ENCODE measurements at places on chromosomes 12 and 14.
A peak's percentile ranks its signal among the peaks of the same experiment; 100 is the strongest.

- H3K4me3 ChIP-seq, result no peak overlapping the region
- 0 out of 2 replicates have a peak overlapping the region, but pooled peaks have one; percentile 27 for H3K27ac ChIP-seq
- H3K36me3 ChIP-seq, result peaks cover 19% of the 10 kb centered on the region
- H3K4me1 ChIP-seq, result no peaks in the 10 kb centered on the region
- H3K27me3 ChIP-seq, result no peaks in the 10 kb centered on the region
- no peak for DNase-seq
Measured at GRCh38 chr12:124790650-124791400, 72.8 kb downstream of the SCARB1 start.

- peaks cover 63% of the 10 kb centered on the region for H3K27me3 ChIP-seq
- peaks cover 23% of the 10 kb centered on the region for H3K4me1 ChIP-seq
- H3K27ac ChIP-seq, result no peak overlapping the region
- peak; percentile 58 for DNase-seq
- H3K4me3 ChIP-seq, result peak overlapping the region; percentile 91
Measured at GRCh38 chr12:123973552-123974341, 732 bp downstream of the ZNF664 start.

- H3K27me3 ChIP-seq, result peaks cover 12% of the 10 kb centered on the region
- H3K36me3 ChIP-seq, result no peaks in the 10 kb centered on the region
Measured at GRCh38 chr12:47822401-47822800, 2.7 kb upstream of the HDAC7 start.

- peaks cover 59% of the 10 kb centered on the region for H3K27me3 ChIP-seq
- peak within 1 kb of the TSS; percentile 73 for H3K4me3 ChIP-seq
- peaks cover 15% of the 10 kb centered on the region for H3K4me1 ChIP-seq
- no peak within 1 kb of the TSS for H3K27ac ChIP-seq
- H3K36me3 ChIP-seq, result no peaks in the 10 kb centered on the region
Measured at GRCh38 chr12:68932961-68933893, at the start of gene CPM. Gene CPM, minus strand, starts transcription at chr12:68933171. Its CDS starts 334 bp downstream, at chr12:68932837.

DNA sequence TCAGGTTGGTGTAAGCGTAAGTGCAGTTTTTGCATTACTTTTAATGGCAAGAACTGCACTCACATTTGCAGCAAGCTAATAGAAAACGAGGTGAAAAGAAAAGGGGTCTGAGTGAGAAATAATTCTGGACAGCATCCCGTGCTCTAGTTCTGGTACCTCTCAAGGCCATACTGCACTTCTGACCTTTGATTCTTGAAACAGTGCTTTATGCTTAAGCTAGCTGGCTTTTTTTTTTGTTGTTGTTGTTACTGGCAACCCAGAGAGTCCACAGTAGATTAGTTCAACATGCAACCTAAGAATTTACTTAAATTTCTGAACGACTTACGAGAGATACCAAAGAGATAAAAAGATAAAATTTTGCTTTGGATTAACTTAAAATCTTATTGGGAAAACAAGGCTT, 75.2 kb upstream of the PRKD1 start:
- DNase-seq, result no peak
- peaks cover 23% of the 10 kb centered on the region for H3K4me1 ChIP-seq
- H3K27me3 ChIP-seq, result no peaks in the 10 kb centered on the region
- H3K4me3 ChIP-seq, result no peak overlapping the region
- no peaks in the 10 kb centered on the region for H3K36me3 ChIP-seq

GRCh38 chr14:69798339-69798735, 1.3 kb upstream of the SLC10A1 start:
- no peak overlapping the region for H3K27ac ChIP-seq
- H3K4me1 ChIP-seq, result peaks cover 29% of the 10 kb centered on the region
- H3K27me3 ChIP-seq, result no peaks in the 10 kb centered on the region
- H3K36me3 ChIP-seq, result peaks cover 4% of the 10 kb centered on the region

GRCh38 chr12:11676052-11676451, 26.6 kb downstream of the ETV6 start:
- no peak for DNase-seq
- peaks cover 38% of the 10 kb centered on the region for H3K4me1 ChIP-seq
- H3K27ac ChIP-seq, result peak overlapping the region; percentile 1
- H3K4me3 ChIP-seq, result no peak overlapping the region
- no peaks in the 10 kb centered on the region for H3K27me3 ChIP-seq

DNA sequence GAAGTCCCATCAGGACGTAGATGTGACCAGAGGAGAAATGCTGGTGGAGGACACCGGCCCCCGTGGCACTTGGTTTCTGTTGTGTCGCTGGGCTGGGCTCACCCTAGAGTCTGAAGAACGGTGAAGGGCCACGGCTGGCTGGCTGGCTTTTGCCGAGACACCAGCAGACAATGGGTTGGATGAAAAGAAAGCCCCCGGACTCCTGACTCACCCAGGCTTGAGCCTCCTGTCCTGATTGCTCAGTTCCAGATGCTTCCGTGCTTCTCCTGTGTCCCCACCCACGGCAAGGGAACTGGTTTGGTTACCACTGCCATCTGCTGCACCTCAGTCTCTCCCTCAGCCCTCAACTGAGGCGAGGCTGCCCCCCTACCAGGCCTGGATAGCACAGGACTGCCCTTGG, 10.4 kb upstream of the ENDOU start:
- no peak for DNase-seq
- peaks cover 7% of the 10 kb centered on the region for H3K27me3 ChIP-seq
- no peak overlapping the region for H3K4me3 ChIP-seq
- no peaks in the 10 kb centered on the region for H3K36me3 ChIP-seq

DNA sequence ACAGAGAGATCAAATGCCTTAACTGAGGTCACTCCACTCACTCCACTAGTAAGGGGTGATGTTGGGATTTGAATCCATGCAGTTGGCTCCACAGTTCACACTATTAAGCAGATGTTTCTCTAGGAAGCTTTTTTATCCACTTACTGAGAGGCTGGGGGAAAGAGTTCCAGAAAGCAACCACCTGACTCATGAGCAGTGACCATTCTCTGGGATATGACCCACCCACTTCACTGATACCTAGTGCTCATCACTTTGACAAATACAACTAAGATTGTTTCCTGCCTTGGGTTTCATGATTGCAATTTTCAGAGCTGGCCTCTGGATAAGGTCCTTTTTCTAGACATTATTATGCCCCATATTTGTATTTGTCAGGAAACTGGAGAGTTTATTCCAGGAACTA, 152.1 kb upstream of the PLEKHG7 start:
- peaks cover 12% of the 10 kb centered on the region for H3K4me1 ChIP-seq
- H3K27ac ChIP-seq, result no peak overlapping the region
- H3K4me3 ChIP-seq, result no peak overlapping the region
- H3K27me3 ChIP-seq, result no peaks in the 10 kb centered on the region
- H3K36me3 ChIP-seq, result no peaks in the 10 kb centered on the region

- no peaks in the 10 kb centered on the region for H3K36me3 ChIP-seq
- H3K4me1 ChIP-seq, result no peaks in the 10 kb centered on the region
- no peak for DNase-seq
- no peak overlapping the region for H3K27ac ChIP-seq
- peaks cover 11% of the 10 kb centered on the region for H3K27me3 ChIP-seq
Measured at GRCh38 chr14:101465795-101466448, 95.4 kb upstream of the DIO3 start.

DNA sequence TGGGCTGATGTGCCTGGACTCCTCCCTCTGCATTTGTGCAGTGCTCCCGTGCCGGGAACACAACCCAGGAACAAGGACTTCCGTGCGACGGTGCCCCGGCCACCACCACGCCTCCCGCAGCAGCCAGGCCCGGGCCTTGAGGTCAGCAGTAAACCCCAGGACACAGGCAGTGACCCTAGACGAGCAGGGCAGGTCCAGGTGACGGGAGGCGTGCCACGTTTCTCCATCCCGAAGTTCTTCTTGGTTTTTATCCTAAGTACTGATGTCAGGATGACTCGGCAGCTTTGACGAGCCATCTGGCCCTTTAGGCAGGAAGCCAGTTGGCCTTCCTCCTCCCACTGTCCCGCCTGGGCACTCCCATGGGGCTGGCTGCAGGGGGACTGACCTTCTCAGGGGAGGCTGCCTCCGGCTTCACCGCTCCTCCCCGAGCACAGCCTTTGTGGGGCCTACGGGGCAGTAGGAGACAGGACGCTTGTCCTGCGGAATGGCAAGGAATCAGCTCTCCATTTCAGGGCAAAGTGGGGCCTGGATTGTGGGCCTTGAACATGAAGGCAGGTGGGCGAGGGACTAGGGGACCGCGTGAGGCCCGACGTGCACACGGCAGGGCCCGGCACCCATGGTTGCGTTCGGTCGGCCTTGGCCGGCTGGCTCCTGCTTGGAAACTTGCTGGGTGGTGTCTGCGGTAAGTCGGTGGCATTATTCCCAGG, 94.1 kb downstream of the FBXL14 start:
- DNase-seq, result no peak
- no peak overlapping the region for H3K27ac ChIP-seq
- peaks cover 3% of the 10 kb centered on the region for H3K36me3 ChIP-seq
- no peak overlapping the region for H3K4me3 ChIP-seq

- H3K27me3 ChIP-seq, result no peaks in the 10 kb centered on the region
- no peaks in the 10 kb centered on the region for H3K36me3 ChIP-seq
- H3K4me3 ChIP-seq, result no peak overlapping the region
- DNase-seq, result no peak
Measured at GRCh38 chr14:55094292-55095157, 34.5 kb upstream of the LGALS3 start.

GRCh38 chr14:105299654-105300541, 903 bp downstream of the BRF1 start:
- H3K4me3 ChIP-seq, result peak overlapping the region; percentile 74
- peaks cover 13% of the 10 kb centered on the region for H3K4me1 ChIP-seq
- 0 out of 2 replicates have a peak overlapping the region, but pooled peaks have one; percentile 19 for H3K27ac ChIP-seq
- H3K27me3 ChIP-seq, result peaks cover 38% of the 10 kb centered on the region
- H3K36me3 ChIP-seq, result peaks cover 5% of the 10 kb centered on the region
- no peak for DNase-seq

- H3K27me3 ChIP-seq, result no peaks in the 10 kb centered on the region
- DNase-seq, result no peak
- H3K36me3 ChIP-seq, result peaks cover 6% of the 10 kb centered on the region
- H3K4me1 ChIP-seq, result peaks cover 36% of the 10 kb centered on the region
- no peak overlapping the region for H3K4me3 ChIP-seq
Measured at GRCh38 chr14:61887628-61888027, 125.4 kb downstream of the SNAPC1 start.

DNA sequence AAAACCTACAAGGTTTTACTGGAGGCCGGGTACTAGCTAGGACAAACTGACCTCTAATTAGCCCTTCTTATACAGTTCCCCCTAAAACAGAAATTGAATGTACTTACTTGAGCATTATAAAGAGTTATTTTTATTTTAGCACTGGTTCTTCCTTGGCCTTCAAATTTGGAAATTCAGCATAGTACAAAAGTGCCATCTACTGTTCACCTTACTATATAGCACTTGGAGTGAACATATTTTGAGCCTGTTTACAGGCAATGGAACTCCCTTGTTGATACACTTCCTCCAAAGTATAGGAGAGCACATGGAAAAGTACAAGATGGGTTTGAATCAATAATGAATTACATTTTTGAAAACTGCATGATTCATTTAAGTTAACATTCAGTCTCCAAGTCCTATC, 3.9 kb upstream of the POC1B start:
- H3K36me3 ChIP-seq, result no peaks in the 10 kb centered on the region
- no peak for DNase-seq
- H3K27ac ChIP-seq, result no peak overlapping the region
- H3K4me3 ChIP-seq, result no peak overlapping the region
- peaks cover 7% of the 10 kb centered on the region for H3K4me1 ChIP-seq

DNA sequence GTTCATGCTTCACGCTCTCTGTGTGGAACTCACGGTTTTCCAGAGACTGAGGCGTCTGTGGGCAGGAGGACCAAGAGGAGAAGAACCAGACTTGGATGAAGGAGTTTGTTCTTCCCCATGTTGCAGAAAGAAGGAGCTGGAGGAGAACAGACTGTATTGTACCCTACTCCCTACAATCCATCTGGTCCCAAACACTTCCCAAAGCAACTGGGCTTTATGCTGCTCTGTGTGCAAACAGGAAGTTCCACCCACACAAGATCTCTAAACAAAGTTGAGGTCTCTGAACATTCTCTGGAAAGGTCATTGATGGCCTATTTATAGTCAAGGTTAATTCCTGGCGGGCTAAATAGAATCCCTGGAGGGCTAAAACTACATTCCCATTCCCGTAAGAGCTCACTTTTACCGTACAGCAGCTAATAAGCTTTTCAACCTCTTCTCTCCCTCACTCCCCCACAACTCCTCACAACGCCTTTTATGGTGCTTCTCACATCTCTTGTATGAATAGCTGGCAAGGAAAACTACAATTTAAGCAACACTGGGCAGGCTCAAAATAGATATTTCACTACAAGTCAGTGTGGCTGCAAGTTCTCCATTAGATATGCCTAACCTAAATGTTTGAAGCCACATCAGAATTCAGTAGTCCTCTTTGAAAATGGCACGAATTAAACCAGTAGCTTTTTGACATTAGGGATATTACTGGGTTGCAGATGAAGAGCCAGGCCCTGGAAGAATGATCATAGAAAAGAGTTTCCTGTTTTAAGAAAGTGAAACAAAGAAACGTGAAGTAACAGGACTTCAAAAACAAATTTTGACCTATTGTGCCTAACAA, at the start of gene A2M:
Gene A2M, minus strand, starts transcription at position 189 of the 829 bp plus-strand sequence. Its CDS starts 70 bp downstream, at position 119.
- H3K4me3 ChIP-seq, result no peak within 1 kb of the TSS
- DNase-seq, result no peak
- no peaks in the 10 kb centered on the region for H3K36me3 ChIP-seq

- H3K27ac ChIP-seq, result no peak overlapping the region
- DNase-seq, result no peak
- peaks cover 8% of the 10 kb centered on the region for H3K4me1 ChIP-seq
- H3K27me3 ChIP-seq, result no peaks in the 10 kb centered on the region
Measured at GRCh38 chr12:120214626-120215356, 13.9 kb upstream of the RPLP0 start.

DNA sequence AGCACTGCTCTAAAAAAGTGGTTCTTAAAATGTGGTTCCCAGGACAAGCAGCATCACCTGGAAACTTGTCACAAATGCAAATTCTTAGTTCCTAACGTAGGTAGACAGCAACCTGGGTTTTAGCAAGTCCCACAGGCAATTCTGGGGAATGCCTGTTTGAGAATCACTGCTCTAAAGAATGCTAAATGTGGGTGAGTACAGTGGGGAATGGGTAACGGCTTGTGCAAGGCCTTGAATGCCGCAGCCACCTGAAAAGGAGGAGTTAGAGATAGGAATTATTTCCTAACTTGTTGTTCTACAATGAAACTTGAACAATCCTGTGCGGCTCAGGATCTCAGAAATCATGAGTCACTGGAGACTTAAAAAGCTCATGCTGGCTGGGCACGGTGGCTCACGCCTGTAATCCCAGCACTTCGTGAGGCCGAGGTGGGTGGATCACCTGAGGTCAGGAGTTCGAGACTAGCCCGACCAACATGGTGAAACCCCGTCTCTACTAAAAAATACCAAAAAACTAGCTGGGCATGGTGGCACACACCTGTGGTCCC, 34.9 kb downstream of the GNS start:
- H3K4me3 ChIP-seq, result no peak overlapping the region
- no peak for DNase-seq
- no peaks in the 10 kb centered on the region for H3K27me3 ChIP-seq
- H3K27ac ChIP-seq, result no peak overlapping the region
- no peaks in the 10 kb centered on the region for H3K4me1 ChIP-seq

- no peak overlapping the region for H3K4me3 ChIP-seq
- peaks cover 16% of the 10 kb centered on the region for H3K27me3 ChIP-seq
- peaks cover 15% of the 10 kb centered on the region for H3K4me1 ChIP-seq
- no peak for DNase-seq
Measured at GRCh38 chr14:58776516-58776915, 138.8 kb downstream of the DACT1 start.

- no peaks in the 10 kb centered on the region for H3K27me3 ChIP-seq
- no peak overlapping the region for H3K27ac ChIP-seq
- DNase-seq, result no peak
- no peaks in the 10 kb centered on the region for H3K36me3 ChIP-seq
- peaks cover 6% of the 10 kb centered on the region for H3K4me1 ChIP-seq
Measured at GRCh38 chr14:102066041-102066451, 20.8 kb downstream of the HSP90AA1 start.

- no peak overlapping the region for H3K27ac ChIP-seq
- no peaks in the 10 kb centered on the region for H3K27me3 ChIP-seq
- no peak overlapping the region for H3K4me3 ChIP-seq
- DNase-seq, result no peak
- 0 out of 2 replicates have a peak, but pooled peaks cover 5% of the 10 kb centered on the region for H3K4me1 ChIP-seq
Measured at GRCh38 chr14:30125322-30125979, 197.8 kb upstream of the PRKD1 start.
